ENCODE measurements at places on chromosomes 4 and X.

DNA sequence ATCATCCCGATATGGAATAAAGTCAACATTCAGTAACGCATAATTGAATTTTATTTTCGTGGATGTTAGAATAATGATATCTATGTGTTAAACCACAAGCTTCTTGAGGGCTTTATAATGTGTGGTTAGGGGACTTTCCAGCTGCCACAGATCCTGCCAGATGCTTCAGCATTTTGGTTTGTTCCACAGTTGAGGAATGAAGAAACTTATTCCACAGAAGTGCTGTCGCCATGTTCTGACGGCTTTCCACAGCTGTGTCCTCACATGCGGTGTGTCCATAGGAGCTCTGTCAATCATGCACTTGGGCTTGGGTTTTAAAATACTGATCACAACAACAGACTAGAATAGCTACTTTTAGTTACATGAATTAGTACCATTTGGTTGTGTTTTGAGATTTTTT, 411.9 kb downstream of the TRIML1 start:
- no peak for DNase-seq

DNA sequence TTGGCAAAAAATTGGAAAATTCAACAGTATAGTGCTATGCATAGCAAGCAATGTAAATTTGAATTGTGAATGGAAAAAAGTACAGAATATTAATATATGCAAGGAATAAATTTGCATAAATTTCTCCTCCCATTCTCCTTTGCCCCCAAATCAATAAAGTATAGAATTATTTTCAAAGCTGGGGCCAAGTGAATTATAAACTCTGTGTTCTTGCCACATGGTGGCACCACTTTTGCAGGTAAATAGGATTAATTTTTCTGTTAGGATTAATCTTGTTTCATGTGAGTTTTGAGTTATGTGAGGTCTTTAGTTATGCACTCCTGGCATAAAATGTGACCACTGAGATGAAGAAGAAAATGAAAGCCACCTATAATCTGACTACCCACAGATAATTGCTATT, 19.9 kb downstream of the COPS4 start:
- no peak for DNase-seq

DNA sequence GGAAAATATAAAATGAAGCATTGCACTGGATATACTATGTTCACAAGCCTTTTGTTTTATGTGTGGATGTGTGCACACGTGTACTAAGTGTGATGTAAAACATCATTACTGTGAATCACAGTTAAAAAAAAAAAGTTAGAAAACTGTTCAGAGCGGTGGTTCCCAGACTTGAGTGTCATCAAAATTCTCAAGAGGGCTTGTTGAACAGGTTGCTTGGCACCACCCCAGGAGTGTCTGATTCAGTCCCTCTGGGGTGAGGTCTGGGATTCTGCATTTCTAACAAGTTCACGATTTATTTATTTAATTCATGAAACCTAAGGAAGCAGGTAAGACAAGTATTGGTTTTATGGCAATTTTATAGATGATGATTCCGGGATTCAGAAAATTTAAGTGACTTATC, 1.8 kb downstream of the CENPU start:
- DNase-seq, result no peak

DNA sequence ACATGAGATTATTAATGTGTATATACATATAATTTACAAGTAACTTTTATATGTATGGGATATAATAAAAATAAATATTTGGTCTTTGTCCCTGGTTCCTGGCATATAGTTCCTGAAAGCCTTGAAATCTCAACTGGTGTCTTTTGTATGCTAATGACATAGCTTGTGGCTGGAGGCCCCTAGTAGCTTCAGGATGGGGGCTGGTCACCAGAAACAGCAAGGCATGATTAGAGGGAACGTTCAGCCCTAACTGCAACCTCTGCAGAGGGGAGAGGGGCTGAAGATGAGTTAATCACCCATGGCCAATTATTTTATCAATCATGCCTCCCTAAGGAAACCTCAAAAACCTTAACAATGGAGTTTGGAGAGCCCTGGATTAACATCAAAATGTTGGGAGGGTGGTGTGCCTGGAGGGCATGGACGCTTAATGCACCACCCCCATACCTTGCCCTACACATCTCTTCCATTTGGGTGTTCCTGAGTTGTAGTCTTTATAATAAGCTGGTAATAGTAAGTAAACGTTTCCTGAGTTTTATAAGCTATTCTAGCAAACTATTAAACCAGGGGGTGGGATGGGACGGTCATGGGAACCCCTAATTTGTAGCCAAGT, 21.3 kb downstream of the PIN4 start:
- DNase-seq, result no peak

GRCh38 chr4:42646013-42646784, 10.7 kb downstream of the ATP8A1 start:
- no peak for DNase-seq

GRCh38 chrX:44735498-44735897, 108.3 kb upstream of the DUSP21 start:
- DNase-seq, result no peak

DNA sequence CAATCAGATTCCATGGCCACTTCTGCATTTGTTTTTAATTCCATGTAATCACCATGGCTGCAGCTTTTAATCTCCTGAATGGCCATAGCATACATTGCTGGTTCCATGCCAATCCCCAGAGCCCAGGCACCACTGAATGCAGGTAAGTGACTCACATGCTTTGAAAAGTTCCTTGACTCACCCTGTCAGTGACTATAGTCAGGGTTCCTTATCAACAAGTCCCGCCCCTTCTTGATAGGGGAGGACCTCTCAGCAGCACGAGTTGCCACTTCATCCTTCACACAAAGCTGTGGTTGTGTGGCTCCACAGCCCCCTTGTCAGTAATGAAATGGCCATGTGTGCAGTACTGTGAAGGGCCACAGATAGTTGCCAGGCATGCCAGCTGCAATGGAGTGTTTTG, 516.6 kb downstream of the PPARGC1A start:
- DNase-seq, result peak; percentile 71

DNA sequence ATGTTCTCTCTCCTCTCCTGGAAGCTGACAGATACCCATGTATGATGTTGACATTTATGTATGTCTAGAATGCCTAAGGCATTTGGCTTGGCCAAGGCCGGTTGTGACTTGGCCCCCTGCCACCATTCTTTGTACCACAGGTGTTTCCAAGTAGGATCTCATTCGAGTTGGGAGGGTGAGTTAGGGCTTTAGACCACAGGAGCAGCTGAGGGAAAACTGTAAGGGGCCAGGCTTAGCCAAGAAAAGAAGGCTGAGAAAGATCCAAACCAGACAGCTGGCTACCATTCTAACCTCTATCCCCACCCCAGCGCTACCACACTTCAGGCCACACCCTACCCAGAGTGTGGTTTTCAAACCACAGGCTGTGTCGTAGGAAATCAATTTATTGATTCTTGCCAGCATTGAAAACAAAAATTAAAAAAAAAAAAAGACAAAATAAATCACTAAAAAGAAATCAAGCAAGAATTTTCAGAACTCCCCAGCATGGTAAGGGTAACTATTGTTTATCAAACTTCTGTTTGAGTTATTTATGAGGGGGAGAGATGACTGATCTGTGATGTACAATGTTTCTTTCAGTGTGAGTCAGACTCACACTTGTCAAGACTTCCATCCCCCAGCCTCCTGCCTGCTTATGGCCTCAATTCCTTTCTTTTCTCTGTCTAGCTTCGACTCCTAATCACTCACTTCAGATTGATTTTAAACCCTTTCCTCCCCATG, 9.9 kb downstream of the TMSB4X start:
- no peak for DNase-seq

DNA sequence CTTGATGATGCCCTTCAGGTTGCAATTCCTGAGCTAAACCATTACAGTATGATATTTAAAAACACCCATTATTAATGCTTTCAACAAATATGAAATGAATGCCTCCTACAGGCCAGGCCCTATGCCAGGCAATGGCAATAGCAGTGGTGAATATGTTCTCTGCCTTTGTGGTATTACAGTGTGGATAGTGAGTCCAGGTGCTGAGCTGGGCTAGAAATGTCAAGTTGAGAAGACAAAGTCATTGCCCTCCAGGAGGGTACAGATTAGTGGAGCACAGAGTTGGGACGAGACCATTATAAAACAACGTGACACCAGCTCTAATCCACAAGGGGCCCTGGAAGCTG, 81.9 kb downstream of the RBM47 start:
- no peak for DNase-seq

- no peak for DNase-seq
Observed at GRCh38 chr4:103786014-103786413, 66.2 kb upstream of the TACR3 start.

DNA sequence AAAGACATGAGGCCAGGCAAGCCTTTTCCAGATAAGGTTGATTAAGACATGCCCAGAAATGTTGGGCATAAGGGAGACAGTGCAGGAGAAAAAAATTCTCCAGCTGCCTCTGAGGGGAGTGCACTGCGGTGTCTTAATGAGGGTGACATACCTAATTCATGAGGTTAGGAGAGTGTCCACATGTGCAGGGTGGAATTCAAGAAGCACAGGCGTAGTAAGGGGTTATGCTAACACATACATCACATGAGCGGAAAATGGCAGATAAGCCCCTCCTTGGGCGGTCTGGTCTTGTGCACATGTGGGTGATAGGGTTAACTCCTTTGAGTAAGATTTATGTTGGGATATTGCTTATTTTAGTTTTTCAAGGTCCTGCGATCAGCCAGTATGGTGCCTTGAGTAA, 122.4 kb downstream of the PHKA2 start:
- no peak for DNase-seq

DNA sequence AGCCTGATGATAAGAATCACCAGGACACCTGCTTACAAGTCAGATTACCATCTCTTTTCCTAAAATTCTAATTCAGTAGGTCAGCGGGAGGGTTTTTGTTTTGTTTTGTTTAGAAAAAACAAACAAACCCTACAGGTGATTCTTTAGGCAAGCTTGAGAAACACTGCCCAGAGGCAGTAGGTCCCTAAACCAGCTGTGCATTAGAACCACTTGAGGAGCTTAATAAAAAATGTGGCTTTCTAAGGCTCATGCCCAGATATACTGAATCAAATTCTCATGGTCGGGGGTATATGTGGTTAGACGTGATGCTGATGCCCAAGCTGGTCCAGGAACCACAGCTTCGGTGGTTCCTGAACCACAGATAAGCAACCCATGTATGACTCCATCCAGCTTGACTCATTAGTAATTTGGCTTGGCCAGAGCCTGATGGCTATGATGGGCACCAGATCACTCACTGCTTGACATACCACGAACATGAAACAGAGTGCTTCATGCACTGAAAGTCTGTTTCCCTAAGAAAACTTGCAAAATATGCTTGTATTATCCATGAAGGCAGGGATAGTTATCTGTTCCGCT, 338.1 kb upstream of the F9 start:
- DNase-seq, result no peak

DNA sequence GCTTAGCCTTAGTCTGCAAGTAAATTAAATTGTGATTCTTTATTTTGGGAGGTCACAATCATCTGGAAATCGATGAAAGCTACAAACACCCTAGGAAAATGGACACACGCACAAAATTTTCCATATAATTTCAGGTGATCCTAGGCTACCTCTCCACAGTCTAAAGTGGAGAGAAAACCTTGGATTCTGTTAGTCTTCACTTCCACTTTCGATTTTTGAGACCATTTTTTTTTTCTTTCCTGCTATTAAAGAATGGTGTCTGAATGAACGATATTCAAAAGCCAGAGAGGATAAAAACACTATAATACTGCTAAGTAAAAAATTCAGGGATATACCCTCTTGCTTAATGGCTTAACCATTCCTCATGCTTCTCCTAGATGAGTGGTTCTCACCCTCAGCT, 1.7 kb downstream of the FBXL5 start:
- DNase-seq, result no peak

DNA sequence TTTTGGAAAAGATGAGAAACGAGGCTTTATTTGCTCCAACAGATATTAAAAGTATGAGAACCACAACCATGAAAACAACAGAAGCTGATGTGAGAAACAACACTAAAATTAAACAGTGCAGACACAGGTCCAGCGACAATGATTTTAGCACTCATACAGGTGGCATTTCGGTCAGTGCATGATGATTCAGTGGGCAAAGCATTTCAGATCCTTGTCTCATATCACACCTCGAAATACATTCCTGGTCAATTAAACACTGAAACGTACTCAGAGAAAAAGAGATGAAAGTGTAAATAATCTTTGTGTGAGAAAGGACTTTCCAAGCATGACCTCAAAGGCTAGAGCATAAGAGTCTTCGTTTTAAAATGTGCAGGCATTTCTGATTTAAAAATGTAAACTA, 85.2 kb downstream of the ACOX3 start:
- DNase-seq, result no peak

DNA sequence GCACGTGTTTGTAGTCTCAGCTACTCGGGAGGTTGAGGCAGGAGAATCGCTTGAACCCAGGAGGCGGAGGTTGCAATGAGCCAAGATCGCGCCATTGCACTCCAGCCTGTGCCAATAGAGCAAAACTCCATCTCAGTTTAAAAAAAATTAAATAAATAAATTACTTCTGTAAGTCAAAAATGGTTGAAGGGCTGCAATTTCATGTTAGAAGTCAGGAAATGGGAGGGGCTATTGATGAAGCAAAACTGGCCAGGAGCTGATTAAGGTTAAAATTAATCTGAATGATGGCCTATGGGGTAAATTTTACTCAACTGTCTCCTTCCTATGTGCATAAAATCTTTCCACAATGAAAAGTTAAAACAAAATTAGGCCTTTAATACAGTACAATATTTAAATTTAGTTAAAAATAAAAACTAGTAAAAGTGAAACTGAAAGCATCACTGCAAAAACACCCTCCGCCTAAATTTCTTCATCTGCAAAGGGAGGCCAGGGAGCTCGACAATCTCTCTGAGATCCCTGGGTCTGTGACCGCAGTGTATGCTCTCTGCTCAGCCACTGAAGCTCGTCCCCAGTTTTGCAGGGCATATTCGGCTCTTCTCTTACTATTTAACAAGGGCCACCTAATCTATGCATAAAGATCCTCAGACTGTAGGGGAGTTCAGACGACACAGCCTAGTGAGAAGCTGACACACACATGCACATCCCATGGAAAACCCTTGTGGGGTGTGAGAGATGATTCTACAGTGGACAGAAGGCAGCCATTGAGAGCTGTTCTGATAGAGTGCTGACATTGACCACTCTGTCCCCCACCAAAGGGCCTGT, 57.2 kb downstream of the IRF2 start:
- no peak for DNase-seq

DNA sequence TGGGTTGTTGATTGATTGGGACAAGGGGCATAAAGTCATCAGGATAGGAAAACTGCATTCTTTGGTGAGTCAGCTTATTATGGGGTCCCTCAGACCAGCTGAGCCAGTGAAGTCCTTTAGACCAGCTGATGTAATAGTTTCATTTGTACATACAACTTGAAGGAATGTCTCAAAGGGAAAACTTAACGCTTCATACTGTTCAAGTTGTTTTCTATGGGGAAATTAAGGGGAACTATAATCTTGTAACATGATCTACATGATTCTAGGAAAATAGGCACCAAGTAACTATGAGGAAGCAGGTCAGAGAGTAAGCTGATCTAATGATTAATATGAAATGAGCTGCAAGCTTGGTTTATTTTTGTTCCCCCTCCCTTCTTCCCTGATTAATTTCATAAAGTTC, 175.1 kb upstream of the GRID2 start:
- DNase-seq, result no peak

- peak; percentile 49 for DNase-seq
Observed at GRCh38 chr4:56786955-56787354, 34.5 kb downstream of the SPINK2 start.

Measured in lower lobe of right lung (tissue), 2 donors.